Bone marrow (tissue), 2 donors: ENCODE measurements at places on chromosomes 7 and 10.

GRCh38 chr7:4882169-4883032, 1.1 kb downstream of the RADIL start:
- no peak for DNase-seq

DNA sequence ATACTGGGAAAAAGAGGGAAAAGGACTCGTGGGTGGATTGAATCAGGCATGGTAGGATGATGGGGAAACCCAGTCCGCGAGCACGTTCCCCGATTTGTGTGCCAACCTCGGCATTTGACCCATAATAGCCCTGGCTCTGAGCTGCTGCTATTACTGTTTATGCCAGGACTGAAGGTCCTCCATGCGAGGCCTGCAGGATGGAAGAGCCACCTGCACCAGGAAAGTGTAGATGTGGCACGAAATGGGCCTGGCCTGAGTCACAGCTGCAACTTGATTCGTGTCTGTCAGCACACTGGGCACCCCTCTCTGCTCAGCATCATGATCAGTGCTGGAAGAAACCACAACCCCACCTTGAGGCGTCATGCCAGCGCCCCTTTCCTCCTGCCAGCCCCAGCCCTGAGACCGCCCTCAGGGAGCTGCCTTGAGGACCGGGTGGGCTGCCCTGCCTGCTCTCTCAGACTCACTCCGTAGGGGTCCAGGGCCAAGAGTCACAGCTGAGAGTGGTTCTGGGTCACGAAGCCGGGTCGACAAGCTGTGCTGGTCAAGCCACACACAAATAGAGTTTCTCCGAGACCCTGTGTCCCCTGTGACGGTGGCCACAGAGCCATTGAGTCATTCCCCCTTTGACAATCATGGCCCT, 74.4 kb downstream of the CHST15 start:
- no peak for DNase-seq

GRCh38 chr7:93043385-93043985, 74.3 kb downstream of the SAMD9 start:
- no peak for DNase-seq

DNA sequence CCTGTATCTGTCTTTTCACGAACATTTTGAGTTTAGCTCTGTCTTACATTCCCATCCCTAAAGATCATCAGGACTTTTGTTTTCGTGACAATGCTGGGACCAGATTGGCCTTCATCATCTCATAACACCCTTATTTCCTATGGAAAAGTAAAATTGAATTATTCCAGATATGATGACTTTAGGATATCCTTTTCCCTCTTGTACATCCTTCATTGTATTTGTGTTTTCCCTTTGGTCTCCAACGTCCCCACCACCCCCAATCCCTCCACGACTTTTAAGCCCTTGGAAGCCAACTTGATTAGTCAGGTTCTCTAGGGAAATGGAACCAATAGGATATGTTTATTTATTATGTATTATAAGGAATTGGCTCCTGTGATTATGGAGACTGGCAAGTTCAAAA, 167.6 kb downstream of the ARL4A start:
- no peak for DNase-seq

DNA sequence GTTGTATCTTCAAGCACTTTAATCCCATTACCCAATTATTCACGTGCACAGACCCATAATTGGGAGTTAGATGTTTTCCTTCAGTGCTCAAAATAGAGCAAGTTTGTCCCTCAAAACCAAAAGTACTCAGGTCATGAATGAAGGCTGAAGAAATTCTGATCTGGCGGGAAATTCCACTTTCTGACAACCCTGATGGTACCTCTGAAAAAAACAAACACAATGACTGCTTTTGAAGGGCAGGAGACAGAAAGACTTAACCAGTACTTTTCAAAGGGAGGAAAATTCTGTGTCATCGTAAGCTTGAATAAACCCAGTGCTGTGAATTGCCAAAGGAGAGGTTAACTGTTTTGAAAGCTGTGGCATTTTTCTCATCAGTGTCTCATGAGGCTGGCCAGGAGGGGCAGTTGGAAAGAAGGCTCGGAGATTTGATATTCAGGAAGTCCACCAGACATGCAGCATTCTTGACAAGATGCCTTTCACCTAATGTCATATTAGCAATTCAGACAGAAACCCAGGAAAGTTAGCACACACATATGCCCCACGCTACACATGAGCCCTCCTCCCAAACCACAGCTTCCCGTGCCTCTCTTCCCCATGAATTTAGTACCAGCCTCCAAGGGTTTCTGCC, 347.0 kb downstream of the KCNMA1 start:
- no peak for DNase-seq

DNA sequence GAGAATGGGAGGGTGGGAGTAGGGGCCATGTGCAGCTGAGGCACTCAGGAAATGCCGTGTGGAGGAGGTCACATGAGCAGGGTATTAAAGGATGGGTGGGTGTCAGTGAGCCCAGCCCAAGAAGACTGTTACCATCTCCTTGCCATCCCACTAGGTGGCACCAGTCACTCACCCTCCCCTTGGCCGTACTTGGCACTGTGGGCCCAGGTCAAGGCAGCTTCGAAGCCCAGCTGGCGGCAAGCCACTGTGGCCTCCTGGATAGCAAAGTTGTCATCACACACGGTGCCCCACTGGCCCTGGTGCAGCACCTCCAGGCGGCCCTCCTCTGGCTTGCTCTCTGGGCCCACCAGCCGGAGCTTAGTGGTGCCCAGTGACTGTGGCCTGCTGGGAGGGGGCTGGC, 5.4 kb downstream of the LOXL4 start:
- no peak for DNase-seq

DNA sequence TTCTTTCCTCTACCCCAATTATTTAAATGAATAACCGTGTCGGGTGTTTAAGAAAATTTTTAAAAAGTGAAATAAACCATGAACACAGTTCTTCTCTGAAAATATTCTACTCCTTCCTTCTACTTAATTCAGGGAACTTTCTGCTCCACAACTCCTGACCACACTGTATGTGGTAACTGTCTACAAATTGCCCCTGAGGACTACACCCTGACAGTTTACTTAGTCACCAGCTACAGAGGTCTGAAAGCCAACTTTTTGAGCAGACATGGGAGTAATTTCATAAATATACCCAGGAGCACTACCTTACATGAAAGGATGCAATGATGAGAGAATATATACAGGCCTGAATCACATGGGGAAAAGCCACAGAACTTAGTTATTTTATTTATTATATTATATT, 523.2 kb upstream of the SORCS1 start:
- no peak for DNase-seq

- DNase-seq = no peak
Measured at GRCh38 chr7:25998499-25998898, 153.5 kb upstream of the NFE2L3 start.

DNA sequence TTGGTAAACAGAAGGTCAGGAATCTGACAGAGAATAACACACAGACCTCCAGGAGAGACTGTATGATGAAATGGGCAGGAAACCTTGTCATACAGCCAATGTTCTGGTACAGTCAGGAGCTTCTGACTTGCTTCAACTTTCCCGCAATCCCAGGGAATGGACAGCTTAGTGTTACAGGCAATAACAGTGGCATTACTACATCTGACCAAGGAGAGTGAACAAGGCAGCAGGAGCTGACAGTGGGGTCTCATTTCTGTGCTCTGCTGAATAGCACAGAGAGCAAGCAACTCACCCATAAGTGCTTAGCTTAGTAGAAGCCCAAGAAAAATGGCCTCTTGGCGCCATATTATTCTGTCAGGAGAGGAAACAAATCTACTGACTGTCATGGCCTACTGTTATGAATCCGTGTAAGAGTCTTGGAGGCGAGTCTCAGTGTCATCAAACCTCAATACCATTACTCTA, 186.2 kb upstream of the MTPN start:
- DNase-seq = no peak

DNA sequence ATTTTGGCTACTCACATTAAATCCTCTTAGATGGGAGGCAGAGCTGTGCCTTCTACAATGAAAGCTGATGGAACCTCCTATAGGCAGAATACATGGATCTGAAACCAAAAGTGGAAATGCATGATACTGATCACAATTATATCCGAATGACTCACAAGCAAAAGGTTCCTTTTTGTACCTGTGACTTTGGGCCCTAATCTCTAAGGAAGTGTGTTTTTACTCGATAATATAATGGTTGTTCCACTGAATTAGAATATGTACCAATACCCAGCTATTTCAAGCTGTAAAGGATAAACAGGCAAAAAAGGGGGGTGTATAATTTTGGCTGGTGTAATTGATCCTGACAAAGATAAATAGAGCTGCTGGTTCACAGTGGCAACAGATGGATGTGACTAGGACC, 17.6 kb upstream of the LAMB1 start:
- no peak for DNase-seq

DNA sequence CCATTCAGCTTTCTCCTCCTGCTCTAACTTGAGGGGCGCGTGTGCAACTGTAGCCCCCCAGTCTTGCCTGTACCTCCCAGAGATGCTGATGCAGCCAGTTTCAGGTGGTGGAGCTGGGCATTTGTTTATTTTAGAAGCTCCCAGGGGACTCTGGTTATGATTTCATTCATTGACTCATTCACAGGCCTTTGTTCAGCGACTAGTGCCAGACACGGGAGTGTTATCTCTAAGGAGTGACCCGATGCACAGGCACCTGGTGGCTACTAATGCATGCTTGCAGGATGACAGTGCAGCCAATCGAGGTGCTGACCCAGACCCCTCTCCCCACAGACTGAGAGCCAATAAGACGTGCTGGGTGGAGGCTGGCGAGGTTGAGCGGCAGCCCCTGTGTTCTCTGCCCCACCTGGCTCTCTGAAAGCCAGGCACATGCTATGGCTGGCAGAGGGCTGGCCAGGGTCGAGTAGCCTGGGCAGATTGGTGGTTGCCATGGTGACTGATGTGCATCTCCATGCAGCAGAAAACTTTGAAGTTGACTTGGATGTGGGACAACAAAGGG, 19.7 kb upstream of the SLC18A2 start:
- DNase-seq = no peak

- no peak for DNase-seq
Measured at GRCh38 chr7:139426258-139427028, 57.0 kb downstream of the KLRG2 start.

DNA sequence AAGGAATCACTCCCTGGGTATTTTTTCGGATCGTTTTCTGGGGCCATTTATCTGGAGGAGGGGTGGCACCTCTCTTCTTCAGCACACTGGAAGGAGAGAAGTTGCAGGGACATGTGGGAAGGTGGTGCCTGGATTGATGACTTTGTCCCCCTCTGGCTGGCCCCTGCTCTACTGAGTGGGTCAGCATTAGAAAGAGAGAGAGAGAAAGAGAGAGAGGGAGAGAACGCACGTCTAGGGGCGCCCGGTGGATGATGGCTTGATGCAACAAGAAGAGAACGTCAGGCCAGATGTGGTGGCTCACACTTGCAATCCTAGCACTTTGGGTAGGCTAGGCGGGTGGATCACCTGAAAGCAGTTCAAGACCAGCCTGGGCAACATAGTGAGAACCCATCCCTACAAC, 5.5 kb upstream of the MUC12 start:
- DNase-seq = no peak

DNA sequence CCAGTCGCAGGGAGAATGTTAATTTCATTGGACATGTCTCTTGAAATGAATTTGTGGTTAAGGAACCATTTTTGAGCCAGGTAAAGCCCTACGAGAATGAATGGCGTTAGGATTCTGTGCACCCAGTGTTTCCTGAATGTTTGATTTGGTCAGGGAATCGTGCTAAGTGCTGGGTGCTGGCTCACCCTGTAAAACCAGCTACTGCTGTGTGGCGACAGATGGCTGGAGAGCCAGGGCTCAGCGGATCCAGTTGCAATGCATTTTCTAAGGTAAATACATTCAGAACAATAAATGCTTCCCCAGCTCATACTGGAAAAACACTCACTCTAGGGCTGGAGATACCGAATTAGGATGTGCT, 355.5 kb downstream of the GLRX3 start:
- DNase-seq = no peak

- DNase-seq = no peak
Measured at GRCh38 chr10:91955114-91955513, 31.5 kb downstream of the BTAF1 start.
